ENCODE measurements at places on chromosomes 1 and 21.

DNA sequence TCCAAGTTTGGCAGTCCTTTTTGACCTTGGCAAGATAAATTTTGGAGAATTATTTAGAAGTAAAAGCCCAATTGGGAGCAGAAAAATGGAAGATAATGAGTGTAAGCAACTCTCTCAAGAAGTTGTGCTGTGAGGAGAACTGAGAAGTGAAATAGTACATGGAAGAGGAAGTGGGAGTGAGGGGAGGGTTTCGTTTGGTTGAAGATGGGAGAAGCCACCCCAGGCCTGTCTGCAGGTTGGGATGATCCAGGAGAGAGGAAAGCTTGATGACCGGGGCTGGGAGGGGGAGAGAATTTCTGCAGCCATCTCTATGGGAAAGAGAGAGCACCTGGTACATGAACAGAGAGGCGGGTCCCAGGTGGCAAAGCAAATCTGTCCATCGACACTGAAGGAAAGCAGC is 8.6 kb upstream of the RCAN1 start:
- DNase-seq = no peak

GRCh38 chr1:151943591-151943990 is 34.3 kb upstream of the THEM4 start:
- no peak for DNase-seq

DNA sequence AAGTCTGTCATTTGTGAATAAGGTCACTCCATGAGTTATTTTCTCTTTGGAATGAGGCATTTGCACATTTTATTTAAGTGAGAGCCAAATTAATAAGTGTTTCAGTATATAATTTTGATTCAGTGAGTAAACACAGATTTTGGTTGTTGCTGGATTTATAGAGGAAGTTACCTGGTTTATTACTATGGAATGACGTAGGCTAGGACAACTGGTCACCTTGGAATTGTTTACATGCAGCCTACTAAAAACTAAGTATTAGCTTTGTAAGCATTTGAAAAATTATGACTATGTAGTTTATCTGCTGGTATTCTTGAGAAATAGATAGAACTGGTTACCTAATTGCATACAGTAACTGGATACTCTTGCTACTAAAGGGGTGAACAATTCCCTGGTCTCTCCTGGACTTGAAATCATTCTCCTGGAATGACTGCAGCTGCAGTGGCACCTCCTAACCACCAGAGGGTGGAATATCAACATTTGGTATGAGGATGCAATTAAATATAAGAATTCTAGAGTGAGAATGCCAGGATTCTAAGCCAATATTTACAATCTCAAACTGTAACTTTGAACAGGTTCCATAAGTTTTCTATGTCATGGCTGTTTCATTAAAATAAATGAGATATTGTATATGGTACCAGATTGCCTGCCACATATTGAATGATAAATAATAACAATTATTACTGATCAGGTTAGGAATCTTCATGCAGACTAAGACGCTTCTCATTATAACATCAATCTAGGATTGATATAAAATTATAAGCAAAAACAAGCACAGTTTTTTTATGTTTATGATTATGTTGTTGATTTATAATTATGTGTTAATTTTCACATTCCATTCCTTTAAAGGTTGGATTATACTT is 3.5 kb upstream of the KRTAP27-1 start:
- peak; percentile 65 for DNase-seq

DNA sequence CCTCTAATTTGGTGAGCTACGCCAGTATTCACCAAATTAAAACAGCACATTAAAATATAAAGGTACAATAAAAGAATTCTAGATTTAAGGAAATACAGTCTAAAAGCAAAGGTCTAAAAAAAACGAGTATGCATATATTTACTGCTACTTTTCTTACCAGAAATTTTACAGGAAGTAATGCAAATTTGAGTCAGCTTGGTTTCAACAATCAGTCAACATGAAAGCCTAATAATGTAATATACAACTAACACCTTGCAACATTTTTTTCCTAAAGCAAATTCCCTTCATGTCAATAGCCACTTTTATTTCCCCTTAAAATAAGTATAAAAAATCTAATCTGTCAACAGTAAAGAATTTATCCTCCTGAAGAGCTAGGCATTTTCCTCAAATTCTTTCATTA is 11.9 kb downstream of the PTP4A2 start:
- no peak for DNase-seq

GRCh38 chr1:68623700-68624099 is 126.8 kb upstream of the DEPDC1 start:
- DNase-seq = peak; percentile 63

GRCh38 chr1:185033686-185034085 is 11.7 kb upstream of the RNF2 start:
- no peak for DNase-seq

DNA sequence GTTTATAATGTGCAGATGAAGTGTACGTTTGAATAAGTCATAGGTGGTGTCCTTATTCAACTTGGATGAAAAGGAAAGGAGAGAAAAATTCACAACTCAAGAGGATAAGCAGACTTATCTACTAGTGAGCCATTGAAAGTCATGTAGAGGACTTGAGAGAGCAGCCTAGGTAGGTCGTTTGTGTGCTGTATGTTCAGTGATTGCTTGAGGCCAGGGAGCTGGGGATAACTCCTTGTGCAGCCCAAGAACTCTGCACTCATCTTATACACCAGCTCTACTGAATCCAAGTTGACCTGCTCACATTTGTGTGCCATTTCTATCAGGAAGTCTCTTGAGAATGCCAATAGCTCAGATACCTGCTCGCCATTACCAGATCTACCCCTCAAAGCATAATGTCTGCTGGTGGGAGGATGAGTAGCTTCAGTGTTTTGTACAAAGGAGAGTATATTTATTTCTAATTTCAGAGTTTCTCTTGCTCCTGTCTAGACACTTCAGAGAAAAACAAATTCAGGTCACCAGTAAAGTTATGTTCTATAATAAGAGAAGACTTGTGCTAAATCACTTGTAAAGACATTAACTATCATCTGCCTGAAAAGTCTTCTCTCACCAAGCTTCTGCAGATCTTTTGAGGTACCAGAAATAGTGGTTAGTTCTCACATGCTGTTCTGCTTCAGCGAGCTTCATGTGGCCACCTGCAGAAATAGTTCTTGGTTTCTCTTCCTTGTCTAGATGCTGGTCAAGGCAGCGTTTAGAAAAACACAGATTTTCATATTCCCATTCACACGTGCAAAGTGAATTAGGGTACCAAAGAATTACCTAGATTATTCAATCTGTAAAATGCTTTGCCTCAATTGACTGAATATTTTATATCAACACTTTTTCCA is 10.8 kb downstream of the S1PR1 start:
- no peak for DNase-seq

DNA sequence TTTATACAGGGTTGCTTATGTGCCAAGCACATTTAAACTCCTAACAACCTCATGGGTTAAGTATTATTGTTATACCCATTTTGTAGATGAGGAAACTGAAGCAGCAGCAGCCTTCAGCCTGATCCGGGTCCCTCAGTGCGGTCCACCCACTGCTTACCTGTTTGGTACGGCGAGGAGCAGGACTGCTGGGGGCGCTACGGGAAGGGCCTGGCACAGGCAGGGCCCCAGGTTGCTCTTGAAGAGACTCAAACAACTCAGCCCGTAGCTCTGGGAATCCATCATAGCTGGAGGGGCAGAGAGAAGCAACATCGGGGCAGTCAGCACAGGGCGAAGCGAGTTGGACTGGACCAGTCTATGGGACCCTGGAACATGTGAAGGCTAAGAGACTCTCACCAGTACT is 9.2 kb downstream of the DENND4B start:
- DNase-seq = no peak

- no peak for DNase-seq
Measured at GRCh38 chr1:169797281-169797680, 2.6 kb upstream of the METTL18 start.

- no peak for DNase-seq
Measured at GRCh38 chr1:212287261-212287895, 2.2 kb downstream of the PPP2R5A start.

DNA sequence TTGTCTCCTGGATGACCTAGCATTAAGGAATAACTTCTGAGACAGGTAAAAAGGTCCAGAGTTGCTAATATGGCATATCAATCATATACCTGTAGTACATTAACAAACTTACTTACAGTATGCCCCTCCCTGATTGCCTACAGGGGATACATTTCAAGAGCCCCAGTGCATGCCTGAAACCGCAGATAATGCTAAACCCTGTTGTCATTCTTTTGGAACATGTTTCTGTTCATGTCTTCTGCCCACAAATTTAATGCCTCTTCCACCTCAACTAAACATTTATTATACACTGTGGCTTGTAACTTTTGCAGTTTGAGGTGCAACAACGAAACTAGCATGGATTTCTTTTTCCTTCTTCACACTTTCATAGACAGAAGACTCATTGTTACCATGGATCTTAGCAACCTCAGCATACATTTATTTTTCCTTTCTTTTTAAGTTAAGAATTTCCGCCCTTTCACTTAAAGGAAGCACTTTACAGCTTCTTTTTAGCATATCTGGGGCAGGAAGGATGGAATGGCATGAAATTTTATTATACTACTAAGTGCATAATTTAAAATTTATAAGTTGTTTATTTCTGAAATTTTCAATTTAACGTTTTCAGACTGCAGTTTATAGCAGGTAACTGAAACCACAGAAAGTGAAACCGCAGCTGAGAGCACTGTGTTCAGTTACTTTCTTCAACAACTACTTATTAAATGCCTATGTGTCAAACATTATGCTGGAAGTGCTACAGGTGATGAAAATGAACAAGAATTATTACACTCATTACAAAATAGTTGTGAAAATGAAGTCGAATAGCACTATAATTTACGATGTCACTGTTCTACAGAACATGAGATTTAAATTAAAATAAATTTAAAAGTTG is 25.3 kb downstream of the F13B start:
- DNase-seq = no peak

DNA sequence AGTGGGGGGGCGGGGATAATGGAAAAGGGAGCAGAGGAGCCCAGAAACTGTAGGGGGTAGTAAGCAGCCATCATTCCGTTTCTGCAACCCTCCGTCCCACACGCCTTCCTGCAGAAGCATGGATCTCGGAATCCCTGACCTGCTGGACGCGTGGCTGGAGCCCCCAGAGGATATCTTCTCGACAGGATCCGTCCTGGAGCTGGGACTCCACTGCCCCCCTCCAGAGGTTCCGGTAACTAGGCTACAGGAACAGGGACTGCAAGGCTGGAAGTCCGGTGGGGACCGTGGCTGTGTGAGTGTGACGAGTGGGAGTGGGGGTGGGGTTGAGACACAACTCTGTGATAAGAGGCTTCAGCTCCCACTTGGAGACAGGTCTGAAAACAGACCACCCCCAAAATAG is 706 bp downstream of the CREB3L4 start:
- no peak for DNase-seq

- DNase-seq = no peak
Measured at GRCh38 chr1:118918940-118919259, 69.2 kb downstream of the TBX15 start.

DNA sequence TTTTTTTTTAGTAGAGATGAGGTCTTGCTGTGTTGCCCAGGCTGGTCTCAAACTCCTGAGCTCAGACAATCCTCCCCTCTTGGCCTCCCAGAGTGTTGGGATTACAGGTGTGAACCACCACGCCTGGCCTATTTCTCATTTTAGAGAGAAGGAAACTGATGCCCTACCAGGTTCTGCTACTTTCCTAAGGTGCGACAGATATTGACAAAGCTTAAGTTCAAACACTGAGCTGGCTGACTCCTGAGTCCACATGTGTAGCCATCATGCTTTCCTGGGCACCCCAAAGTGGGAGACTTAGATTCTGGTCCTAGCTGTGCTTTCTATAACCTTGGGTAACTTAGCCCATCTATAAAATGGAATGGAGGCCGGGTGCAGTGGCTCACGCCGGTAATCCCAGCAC is 5.1 kb upstream of the TMEM222 start:
- no peak for DNase-seq

GRCh38 chr1:2812136-2812535 is 10.6 kb upstream of the TTC34 start:
- DNase-seq = no peak

- DNase-seq = no peak
Measured at GRCh38 chr1:208455821-208456220, 211.6 kb upstream of the PLXNA2 start.

DNA sequence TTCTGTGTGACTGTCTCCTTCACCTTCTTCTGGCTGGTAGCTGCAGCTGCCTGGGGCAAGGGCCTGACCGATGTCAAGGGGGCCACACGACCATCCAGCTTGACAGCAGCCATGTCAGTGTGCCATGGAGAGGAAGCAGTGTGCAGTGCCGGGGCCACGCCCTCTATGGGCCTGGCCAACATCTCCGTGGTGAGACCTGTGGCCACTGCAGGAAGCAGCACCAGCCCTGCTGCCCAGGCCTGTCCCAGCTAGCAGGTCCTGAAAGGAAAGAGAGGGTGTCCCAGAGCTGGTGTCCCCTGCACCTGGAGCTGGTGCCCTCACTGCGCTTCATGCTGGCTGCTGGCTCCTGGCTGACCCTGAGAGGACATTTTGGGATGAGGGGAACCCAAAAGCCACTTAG is 5.9 kb upstream of the ATXN7L2 start:
- no peak for DNase-seq

DNA sequence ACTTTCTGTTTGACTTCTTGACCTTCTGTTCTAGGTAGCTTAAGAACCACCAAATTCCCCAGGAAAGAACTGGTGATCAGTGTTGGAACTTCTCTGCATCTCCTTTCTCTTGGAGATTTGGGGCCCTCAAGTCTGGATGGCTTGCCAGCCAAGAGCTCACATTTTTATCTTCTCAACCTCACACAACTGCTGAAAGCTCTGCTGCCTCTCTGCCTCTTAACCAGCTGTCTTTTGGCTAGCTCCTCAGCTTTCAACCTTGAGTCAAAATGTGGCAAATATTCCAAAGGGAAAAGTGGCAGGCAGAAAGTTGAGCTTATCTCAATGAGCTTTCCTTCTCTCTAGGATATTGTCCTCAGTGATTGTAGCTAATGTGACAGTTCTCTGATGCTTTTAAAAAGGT is 89.2 kb upstream of the CCDC190 start:
- DNase-seq = no peak

DNA sequence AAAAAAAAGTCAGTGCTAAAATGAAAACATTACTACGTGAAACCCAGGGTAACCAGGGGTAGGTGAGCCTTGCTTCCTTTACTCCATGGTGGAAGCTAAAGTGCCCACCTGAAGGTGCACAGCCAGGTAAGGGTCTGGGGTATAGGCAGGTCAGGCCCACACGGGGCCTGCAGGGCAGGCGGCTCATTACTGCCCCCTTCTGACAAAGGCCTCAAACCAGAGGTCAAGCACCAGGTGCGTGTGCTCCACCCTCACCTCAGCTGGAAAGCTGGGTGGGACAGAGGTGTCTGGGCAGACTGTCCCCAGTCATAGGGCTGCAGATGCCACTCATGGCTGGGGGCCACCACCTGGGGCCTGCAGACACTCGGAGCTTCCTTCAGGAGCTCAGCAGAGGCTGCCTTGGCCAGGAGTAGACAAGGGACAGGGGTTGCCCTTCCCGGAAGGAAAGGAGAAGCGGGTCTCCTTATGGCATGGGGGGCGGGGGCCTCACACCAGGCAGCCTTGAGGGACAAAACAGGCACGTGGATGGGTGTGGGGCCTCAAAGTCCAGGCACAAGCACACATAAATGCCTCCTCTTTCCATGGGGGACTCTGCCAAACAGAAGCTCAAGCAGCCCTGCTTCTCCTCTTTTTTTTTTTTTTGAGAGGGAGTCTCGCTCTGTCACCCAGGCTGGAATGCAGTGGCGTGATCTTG is 36.2 kb downstream of the ACOT7 start:
- DNase-seq = no peak

- DNase-seq = no peak
Measured at GRCh38 chr21:33495743-33496142, 4.2 kb upstream of the DNAJC28 start.
